ENCODE measurements at places on chromosomes 4 and X.

GRCh38 chr4:114839986-114840385, 241.4 kb downstream of the UGT8 start:
- no peak for DNase-seq

- no peak for DNase-seq
Measured at GRCh38 chr4:149910177-149910576, 94.5 kb upstream of the IQCM start.

GRCh38 chr4:117134386-117134785, 49.0 kb upstream of the TRAM1L1 start:
- no peak for DNase-seq

GRCh38 chr4:47930971-47931804, 16.8 kb upstream of the NFXL1 start:
- no peak for DNase-seq

DNA sequence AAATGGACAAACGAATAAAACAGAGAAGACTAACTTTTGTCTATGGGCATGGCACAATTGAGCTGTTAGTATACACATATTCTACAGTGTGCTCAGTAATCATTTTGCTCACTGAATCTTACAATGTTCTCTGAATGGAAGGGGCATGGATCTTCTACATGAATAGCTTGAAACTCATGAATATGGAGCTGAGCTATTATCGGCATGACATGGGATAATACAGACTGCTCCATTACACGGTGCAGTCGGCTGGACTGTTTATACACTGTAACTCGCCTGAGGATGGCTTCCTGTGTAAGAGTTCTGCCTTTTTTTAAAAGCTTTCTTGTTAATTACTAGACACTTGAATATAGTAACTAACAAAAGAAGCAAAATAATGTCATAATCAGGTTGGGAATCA, 368.5 kb upstream of the MAD2L1 start:
- no peak for DNase-seq

DNA sequence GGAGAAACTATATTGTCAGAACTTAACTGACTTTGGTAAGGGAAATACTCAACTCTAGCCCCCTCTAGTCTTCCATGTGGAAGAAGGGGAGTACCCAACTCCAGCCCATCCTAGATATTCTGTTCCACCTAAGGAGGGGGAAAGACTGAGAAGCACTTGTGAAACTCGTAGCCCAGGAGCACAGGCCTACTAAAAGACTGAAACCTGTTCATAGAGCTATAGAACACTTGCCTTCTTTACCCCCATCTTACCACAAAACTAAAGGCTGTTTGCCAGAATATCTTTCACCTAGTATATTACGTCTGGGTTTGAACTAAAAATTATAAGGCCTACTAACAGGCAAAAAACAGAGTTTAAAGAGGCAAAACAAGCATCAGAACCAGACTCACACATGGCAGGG, 15.5 kb downstream of the CLDN22 start:
- DNase-seq, result no peak

- DNase-seq, result no peak
Measured at GRCh38 chr4:37561803-37562207, 124.4 kb downstream of the RELL1 start.

DNA sequence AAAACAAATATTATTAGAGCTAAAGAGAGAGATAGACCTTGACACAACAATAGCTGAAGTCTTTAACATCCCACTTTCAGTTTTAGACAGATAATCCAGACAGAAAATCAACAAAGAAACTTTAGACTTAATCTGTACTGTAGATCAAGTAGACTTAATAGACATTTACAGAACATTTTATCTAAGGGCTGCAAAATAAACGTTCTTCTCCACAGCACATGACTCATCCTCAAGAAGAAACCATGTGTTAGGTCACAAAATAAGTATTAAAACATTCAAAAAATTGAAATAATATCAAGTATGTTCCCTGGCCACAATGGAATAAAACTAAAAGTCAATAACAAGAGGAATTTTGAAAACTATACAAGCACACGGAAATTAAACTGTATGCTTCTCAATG, 1510.3 kb upstream of the PCDH10 start:
- DNase-seq, result no peak
